HFFc6 (cell line): ENCODE measurements at places on chromosomes 2 and 18. TPM values are rescaled to one million over a fixed set of nuclear protein-coding genes. Genes with fewer than 3 reads are reported as not detected.

GRCh38 chr2:172572981-172573380 is 17.1 kb downstream of the PDK1 start:
- H3K36me3 ChIP-seq, result peaks cover 59% of the 10 kb centered on the region
- no peaks in the 10 kb centered on the region for H3K27me3 ChIP-seq
- DNase-seq, result no peak
- H3K4me3 ChIP-seq, result no peak overlapping the region
- no peak overlapping the region for H3K27ac ChIP-seq

DNA sequence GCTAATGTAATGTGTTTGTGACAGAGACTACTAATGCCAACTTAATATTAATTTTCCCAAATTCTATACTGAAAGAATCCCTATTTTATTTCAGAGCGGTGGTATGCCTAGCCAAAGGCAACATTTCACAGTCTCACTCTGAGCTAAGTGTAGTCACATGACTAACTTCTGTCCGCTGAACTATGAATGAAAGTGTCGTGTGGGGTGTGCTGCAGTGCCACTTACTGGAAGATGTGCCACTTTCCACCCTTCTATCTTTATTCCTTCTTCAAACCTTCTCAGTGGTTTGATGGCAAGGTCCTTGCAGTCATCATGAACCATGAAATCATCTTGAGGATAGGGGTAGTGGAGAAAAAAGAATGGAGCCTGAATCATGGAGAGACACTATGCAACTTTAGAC is 47.3 kb upstream of the C1D start:
- H3K4me1 ChIP-seq, result no peaks in the 10 kb centered on the region
- H3K27me3 ChIP-seq, result peaks cover 12% of the 10 kb centered on the region
- H3K27ac ChIP-seq, result no peak overlapping the region

GRCh38 chr2:189147361-189147760 is 32.2 kb downstream of the COL5A2 start:
- peaks cover 60% of the 10 kb centered on the region for H3K36me3 ChIP-seq
- peaks cover 97% of the 10 kb centered on the region for H3K4me1 ChIP-seq
- DNase-seq, result peak; percentile 21
- no peaks in the 10 kb centered on the region; the same call in 1 of the 2 replicates for H3K27me3 ChIP-seq
- H3K4me3 ChIP-seq, result peak overlapping the region; percentile 18; the same call in 1 of the 2 replicates
- peak overlapping the region; percentile 67 for H3K27ac ChIP-seq

The EFEMP1 gene
- total RNA-seq, result 35.2 to 56.1 TPM (median 38.1 TPM) in 3 replicates

DNA sequence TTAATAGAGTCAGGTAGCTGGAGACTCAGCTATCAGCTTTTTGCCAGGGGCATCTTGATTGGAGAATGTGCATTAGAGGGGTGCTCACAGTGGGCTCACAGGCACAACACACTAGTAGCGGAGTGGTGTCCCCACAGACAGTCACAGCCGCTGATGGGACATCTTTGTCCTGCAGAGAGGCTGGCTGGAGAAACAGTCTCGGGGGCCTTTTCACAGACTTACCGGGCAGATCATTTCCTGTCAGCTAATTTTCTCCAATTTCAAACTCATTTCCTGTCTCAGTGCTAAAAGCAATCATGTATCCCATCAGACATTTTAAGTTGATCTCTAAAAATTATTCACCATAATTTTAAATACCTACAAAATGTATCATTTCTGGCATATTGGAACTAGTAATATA is 562.6 kb downstream of the DCDC2C start:
- no peaks in the 10 kb centered on the region for H3K4me1 ChIP-seq
- H3K36me3 ChIP-seq, result no peaks in the 10 kb centered on the region
- H3K27me3 ChIP-seq, result no peaks in the 10 kb centered on the region
- no peak for DNase-seq
